ENCODE measurements at places on chromosomes 4 and X.

- no peak for DNase-seq
Observed at GRCh38 chr4:163330916-163331628, 1.3 kb downstream of the NPY1R start.

GRCh38 chr4:75511841-75512240, 2.4 kb downstream of the RCHY1 start:
- DNase-seq = no peak

GRCh38 chrX:12210196-12210815, 72.0 kb downstream of the FRMPD4 start:
- DNase-seq = no peak

DNA sequence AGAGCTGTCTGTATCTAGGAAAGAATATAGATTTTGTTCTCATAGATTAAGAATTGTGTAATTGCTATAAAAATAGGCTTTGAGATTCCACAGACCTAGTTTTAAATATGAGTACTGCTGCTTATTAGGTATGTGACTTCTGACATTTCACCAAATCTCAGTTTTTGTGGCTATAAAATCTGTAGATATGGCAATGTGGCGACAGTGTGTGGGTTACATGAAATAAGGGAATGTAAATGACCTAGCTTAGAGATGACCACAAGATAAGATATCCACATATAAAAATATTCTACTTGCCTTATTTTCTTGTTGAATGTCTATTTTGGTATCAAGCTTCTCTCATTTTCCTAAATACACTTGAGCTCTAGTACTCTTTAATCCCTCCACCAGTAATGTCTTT, 193.8 kb downstream of the UNC5C start:
- no peak for DNase-seq

DNA sequence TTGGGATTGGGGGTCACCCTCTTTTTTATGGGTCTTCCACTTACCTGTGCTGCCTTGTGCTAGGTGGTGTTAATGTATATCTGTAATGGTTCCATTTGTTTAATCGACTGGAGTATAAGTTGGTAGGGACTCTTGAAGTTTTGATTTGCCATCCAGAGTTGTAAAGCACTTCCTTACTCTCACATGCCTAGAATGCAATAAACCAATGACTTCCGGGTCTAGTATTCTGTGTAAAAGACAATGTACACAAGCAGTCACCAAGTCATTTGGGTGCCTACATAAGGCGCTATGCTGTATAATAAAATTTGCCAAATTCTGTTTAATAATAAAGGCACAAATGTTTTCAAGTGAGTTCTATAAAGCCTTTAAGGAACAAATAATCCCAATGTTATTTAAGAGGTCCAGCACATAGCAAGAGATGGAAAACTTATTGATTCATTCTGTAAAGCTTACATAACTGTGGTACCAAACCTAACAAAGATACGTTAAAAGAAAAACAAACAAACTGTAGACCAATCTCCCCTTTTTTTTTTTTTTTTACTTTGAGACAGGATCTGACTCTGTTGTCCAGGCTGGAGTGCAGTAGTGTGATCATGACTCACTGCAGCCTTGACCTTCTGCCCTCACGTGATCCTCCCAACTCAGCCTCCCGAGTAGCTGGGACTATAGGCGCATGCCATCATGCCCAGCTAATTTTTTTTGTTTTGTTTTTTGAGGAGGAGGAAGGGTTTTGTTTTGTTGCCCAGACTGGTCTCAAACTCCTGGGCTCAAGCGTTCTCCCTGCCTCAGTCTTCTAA, 41.5 kb upstream of the HPRT1 start:
- no peak for DNase-seq

DNA sequence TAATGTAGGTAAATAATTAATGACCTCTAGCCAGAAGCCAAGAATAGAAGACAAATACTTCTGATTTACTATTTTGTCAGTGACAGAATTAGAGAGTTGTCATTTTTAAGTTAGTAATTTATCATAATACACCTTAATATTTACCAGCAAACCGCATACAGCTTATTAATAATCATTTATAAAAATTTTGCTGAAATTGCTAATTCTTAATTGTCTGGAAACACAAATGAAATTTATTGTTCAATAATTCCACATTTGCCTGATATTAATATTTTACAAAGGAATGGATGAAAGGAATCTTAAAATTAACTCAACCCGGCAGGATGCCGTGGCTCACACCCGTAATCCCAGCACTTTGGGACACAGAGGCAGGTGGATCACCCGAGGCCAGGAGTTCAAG, 44.7 kb downstream of the PROM1 start:
- no peak for DNase-seq

DNA sequence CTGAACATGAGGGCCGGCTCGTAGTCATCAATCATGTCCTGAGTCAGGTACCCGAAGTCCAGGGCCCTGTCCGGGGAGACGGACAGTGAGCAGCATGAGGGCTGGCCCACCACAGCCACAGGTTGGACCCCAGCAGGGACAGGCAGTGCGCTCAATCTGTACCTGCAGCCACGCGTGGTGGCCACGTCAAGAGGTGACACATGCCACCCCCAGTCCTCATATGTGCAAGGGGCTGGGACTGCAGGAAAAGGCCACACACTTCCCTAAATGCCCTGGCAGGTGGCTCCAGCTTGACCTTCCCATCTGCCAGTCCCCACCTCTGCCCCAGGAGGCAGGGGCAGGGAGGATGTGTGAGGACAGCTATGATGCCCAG, 73.8 kb upstream of the MXD4 start:
- no peak for DNase-seq

GRCh38 chr4:75907966-75908365, 5.7 kb upstream of the PPEF2 start:
- no peak for DNase-seq

- no peak for DNase-seq
Observed at GRCh38 chr4:7006411-7006810, 36.8 kb upstream of the TADA2B start.

DNA sequence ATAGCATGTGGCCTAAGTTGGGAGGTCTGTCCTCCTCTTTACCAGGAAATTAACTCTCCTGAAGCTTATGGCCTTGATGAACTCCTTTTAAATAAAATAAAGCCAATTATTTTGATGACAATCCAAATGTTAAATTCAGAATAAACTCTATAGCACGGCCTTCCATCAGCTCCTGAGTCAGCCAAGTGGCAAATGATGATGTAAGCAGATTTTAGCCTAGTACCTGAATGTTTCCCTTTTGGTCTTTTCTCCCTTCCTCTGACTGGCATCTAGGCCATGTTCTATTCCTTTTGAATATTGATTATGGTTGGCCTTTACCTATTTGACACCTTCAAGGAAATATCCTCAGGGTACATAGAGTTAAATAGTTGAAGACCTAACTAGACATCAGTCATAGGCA, 76.2 kb downstream of the PARM1 start:
- no peak for DNase-seq

GRCh38 chr4:165288226-165288625, 39.2 kb upstream of the MSMO1 start:
- peak; percentile 49 for DNase-seq

DNA sequence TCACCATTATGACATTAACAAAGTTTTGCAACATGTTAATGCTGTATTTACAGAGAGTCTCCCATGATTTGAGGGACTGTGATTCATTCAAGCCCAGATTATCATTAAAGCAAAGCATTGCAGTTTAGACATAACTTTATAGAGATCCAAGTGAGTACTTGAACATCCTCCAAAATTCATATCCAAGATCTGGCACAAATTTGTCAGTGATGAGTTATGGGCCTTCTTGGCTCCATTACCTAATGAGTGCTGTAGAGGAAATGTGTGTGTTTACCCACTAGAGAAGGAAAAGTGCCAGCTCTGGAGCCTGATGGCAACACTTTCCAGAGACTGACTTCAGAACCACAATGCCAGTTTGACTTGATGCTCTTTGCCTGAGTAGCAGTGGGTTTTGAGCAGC, 432.3 kb downstream of the GALNTL6 start:
- DNase-seq = no peak

DNA sequence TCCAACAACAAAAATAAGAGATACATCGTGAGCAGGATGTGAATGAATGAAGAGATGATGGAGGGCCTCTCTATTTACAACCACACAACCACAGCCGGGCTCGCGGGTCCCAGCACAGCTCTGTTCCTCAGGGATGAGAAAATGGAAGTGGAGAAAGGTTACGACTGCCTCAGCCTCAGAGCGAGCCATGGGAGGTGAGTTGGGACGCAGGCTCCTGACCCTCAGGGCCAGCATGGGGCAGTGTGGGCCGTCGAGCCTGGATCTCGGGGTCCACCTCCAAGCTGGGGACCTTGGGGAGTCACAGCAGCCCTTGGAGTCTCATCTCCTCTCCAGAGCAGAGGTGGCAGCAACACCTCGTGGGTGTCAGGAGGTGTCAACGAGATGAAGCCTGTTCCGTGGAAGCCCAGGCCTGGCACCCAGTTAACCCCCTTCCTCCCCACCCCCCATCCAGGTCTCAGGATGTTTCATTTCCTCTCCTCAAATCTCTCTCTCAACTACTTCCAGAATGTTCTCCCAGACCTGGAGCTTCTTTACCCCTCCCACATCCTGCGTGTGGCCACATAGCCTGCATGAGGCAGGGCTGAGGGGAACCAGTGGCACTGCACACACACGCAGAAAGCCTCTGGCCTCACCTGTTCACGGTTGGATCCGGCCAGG, 25.9 kb downstream of the C4orf50 start:
- no peak for DNase-seq

- DNase-seq = no peak
Observed at GRCh38 chr4:165631208-165631894, 241.7 kb upstream of the TLL1 start.

DNA sequence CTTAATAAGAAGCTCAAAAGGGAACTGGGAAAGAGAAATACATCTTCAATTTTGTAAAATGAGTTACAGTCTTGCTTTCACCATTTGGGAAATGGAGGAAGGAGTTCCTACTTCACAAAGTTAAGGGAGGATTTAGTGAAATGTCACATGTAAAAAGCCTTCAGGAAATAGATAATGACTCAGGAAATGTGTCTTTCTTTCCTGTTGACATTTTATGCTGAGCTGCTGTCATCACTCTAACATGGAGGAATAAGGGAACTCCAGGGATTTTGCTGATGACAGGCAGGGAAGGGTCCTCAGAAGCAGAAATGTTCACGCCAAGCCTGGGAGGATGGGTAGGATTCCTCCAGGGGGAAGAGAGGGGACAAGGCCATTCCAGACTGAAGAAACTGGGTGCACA, 251.1 kb downstream of the USP46 start:
- no peak for DNase-seq

Measured in NCI-H2227 treated with DMSO at 0.1 percent for 48 hours (cell line).